ENCODE measurements at places on chromosomes 3 and 15. TPM values are rescaled to one million over a fixed set of nuclear protein-coding genes. Genes with fewer than 3 reads are reported as not detected.

Gene ANKRD63
- total RNA-seq: not detected

Gene TM6SF1
- total RNA-seq: 0.36 TPM

- DNase-seq: no peak
These were observed 9.9 kb upstream of the CD200R1L start for GRCh38 chr3:112856537-112856936.

- DNase-seq: no peak
These were observed 54.7 kb downstream of the RPL22L1 start for GRCh38 chr3:170815340-170815739.

DNA sequence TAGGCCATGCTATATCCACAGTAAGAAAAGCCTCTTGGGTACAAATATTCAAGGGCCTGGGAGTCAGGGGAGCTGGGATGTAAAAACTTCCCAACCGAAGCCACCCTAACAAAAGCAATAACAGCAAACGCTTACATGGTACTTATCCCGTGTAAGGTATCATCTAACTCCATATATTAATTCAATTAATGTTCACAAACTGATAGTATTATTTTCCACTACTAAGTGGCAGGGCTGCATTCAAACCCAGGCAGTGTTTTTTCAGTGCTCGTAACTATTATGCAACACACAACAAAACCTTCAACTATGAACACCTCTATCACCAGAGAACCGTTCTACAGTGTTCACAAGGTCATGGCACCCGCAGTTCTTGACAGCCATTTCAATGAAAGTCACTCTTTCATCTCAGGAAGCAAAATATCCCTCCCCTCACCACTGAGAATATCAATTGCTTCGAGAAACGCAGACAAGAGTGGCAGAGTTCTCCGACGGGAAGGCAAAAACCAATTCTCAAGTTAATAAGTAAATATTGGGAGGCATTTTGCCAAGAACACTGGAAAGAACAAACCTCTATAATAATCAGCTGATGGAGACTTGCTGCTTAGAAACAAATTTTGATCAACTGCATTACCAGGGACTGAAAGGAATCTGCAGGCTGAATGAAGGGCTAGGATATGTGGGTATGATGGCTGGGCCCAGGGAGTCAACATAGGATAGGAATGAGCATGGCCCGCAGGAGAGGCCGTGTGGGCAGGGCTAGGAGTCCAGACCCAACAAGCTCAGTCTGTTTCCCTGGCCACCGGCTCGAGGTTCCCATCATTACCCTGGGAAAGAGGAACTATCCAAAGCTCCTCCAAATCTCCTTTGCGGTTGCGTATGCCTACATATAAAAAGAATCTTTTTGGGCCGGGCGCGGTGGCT, 72.3 kb downstream of the XXYLT1 start:
- no peak for DNase-seq

Measured in osteoblast (primary cell).